ENCODE measurements at places on chromosomes 2 and 18.

DNA sequence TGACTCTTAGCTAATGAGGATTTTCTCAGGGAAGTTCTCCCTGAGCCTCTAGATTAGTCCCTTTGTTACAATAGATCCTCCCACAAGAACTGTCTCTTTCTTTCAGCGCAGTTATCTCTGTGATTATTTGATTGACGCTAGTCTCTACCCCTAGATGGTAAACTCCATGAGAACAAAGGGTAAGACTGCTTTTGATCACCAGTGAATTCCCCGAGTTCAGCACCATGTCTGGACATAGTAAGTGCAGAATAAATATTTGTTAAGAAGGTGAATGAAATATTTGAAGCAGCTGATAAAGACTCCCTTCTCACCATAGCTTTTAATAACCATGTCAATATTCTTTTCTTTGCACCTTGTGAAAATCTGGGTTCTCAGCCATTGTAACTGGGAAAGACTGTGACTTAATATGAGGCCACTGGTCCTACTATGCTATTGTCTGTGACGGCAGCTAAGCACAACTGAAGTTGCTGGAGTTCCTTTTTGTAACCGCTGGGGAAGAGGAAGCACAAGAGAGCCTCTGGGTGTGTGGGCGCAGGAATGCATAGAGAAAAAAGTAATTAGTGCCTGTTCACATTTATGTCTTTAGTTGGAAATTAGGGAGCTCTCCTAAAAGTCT lies 214.7 kb downstream of the TGIF1 start:
- no peak for DNase-seq

DNA sequence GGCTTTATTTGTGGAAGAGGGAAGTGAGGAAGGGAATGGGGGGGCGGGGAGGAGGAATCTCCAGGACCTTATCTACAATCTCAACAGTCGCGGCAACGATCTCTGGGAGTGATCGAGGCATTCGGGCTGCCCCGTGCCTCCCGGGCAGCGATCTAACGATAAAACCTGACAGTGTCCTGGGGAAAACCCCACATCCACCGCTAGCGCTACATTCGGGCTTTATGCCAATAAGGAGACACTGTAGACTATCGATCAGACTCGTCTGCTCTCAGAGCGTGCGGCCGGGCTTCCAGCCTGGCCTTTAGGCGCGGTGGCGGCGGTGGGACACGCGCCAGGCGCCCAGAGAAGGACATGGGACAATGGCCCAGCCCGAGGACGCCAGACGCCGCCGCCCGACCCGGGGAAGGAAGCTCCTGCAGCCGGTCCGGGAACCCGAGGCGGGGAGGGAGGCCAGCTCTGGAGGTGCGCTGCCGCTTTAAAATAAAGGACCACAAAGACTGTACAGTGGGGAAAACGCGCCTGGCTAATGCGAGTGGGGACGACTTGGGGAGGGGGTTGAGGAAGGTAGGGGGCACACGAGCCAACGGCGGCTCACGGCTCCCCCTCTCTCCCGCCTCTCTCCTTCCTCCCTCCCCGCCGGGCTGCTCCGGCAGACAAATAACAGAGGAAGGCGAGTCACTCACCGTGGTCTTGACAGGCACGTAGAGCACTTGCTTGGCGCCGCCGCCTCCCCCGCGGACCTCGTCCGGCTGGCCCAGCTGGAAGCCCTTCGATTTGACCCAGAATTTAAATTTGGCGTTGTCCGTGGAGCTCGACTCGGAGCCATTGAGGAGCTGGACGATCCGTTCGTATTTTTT lies 2.2 kb downstream of the NOL4 start:
- no peak for DNase-seq

- DNase-seq: peak; percentile 70
These were observed 3.1 kb downstream of the EGR4 start for GRCh38 chr2:73290049-73290839.

GRCh38 chr2:73218298-73218697 lies 4.3 kb downstream of the SMYD5 start:
- no peak for DNase-seq

GRCh38 chr18:34158881-34159690 lies 65.6 kb downstream of the NOL4 start:
- DNase-seq: no peak

DNA sequence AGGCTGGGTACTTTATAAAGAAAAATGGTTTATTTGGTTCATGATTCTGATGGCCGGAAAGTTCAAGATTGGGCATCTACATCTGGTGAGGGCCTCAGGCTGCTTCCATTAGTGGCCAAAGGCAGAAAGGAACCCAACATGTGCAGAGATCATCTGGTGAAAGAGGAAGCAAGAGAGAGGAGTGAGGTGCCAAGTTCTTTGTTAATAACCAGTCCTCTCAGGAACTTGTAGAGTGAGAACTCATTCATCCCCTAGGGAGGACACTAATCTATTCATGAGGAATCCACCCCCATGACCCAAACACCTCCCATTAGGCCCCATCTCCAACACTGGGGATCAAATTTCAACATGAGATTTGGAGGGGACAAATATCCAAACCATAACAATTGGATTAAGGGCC lies 17.8 kb upstream of the SERPINE2 start:
- no peak for DNase-seq

GRCh38 chr2:76760367-76760704 lies 761.8 kb downstream of the LRRTM4 start:
- no peak for DNase-seq

DNA sequence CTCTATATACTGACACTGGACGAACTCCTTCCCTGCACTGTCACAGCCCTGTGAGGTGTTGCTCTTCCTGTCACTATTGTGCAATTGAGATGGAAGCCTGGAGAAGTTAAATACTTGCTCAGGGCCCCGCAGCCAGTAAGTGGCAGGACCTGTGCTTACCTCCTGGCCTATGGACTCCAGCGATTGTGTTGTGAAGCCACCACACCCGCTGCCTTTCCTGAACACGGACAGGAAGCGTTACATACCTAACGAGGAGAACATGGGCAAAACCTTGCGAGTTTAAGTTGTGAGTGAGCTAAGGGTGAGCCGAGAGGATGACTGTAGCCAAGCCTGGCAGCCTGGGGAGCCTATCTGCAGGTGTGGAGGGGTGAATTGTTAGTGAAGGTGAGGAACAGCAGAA lies 26.1 kb downstream of the RAB31 start:
- DNase-seq: no peak

DNA sequence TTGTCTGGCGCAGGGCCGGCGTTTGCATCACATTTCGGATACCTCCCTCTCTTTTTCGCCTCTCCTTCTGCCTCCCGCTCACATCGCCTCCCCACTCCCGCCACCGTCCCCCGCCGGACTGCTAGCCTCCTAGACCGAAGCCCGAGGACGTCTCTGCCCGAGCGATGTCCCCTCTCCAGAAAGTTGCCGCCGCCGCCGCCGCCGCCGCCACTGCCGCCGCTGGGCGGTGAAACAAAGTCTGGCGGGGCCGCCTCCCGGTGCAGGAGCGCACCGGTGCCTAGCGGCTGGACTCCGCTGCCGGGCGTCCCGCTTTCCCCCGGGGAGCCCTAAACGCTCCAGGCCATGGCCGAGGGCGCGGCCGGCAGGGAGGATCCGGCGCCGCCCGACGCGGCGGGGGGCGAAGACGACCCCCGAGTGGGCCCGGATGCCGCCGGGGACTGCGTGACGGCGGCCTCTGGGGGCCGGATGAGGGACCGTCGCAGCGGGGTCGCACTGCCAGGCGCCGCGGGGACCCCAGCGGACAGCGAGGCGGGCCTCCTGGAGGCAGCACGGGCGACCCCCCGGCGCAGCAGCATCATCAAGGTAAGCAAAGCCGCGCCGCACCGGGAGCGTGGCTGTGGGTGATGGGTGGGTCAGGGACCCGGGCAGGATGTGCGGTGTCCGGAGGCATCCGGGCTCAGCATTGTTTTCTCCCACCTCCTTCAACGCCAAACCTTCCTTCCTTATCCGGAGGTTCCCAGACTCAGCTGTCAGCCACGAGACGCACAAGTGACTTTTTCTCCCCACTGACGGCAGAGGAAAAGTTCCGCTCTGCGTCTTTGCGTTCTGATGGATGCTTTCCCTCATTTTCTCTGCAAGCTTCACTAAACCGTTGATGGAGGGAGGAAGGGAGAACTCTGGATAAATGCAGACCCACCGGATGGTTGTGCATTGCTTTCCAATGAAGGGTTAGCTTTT lies 643 bp downstream of the PLCL1 start:
- DNase-seq: peak; percentile 35

- DNase-seq: no peak
These were observed 53.8 kb downstream of the EFEMP1 start for GRCh38 chr2:55869637-55870325.

DNA sequence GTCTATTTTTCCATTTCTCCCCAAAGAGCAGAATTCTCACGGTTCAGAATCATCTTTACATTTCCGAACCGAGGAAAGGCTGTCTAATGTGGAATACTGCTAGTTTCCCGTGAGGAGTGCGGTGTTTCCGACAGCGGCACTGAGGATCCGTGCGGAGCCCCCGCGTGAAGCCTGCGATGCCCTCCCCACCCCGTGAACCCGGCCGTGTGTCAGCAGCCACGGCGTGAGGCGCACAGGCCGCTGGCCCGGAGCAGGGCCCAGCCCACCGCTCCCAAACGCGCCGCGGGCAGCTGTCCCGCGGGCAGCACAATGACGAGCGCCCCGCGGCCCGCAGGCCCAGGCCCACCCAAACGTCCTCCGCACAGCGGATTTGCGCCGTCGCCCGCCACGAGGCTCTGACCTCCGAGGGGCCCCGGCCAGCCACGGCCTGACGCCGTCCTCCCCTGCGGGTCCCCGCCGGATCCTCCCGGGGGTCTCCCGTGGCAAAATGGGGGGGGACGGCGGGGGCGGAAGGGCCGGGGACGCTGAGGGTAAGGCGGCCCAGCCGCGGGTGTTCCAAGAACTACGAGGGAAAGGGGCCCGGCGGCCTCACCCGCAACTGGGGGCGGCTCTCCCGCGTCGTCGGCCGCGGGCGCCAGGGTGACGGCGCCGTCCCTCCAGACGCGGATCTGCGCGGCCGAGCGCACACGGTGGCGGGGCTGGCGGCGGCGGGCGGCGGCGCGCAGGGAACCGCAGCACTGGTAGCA lies 796 bp downstream of the SPIRE1 start:
- peak; percentile 24 for DNase-seq

GRCh38 chr2:108809936-108810335 lies 23.4 kb downstream of the CCDC138 start:
- no peak for DNase-seq

DNA sequence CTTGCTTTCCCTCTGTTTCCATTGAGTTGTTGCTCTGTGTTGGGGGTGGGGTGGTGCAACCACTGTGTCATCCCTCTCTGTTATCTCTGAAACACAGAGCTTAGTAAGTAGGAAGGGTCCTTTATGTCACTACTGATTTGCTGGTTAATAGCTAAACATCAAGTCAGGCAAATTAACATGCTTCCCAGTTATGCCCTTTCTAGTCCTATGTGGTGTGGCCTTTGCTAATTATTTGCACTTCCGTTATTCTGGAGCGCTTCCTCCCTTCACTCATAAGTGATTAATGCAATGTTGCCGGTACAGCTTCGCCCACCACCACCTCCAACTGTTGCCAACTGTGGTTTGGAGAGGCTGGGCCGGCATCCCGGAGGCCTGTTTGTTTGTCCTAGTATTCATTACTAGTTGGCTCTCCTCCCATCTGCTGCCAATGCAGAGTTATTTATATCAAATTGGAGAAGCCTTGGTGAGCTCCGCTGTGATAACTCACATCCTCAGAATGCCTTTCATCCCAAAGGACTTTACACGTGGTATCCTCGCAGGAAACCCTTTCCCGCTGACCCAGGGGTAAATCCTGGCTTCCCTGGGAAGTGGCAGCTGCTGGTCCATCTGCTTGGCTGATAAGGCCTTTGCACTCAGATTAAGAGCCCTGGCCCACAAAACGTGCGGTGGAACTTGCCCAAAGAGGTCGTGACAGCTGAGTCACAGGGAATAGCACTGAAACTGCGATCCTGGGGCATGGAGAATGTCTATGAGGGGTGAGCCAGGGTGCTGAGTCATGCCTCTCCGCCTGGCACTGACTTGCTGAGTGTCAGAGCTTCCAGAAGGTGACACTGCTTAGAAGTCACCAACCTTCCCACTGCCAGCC lies 72.0 kb upstream of the ZCCHC2 start:
- DNase-seq: no peak

All from activated CD4-positive, alpha-beta T cell treated with anti-CD3 and anti-CD28 coated beads, Interleukin-2, Interleukin-6, amounts not matched to agents 100 ng/mL and 50 ng/mL, durations not matched to agents 16 hours and 8 hours (primary cell).